ENCODE measurements at places on chromosomes 5 and 9. TPM values are rescaled to one million over a fixed set of nuclear protein-coding genes. Genes with fewer than 3 reads are reported as not detected.

The ZNG1E gene
- 51.8 TPM for total RNA-seq

The TRPM3 gene
- total RNA-seq = under 0.01 TPM

The GPR151 gene
- not detected for total RNA-seq

The ZDHHC21 gene
- total RNA-seq = 5.8 TPM

The PCDHGA5 gene
- 2.8 TPM for total RNA-seq

The SPAG8 gene
- 1.5 TPM for total RNA-seq

The LAMC3 gene
- total RNA-seq = 0.33 TPM

The CCL27 gene
- 0.15 TPM for total RNA-seq

The FLT4 gene
- 0.15 TPM for total RNA-seq

The GCNT4 gene
- 2.3 TPM for total RNA-seq

The ACSL6 gene
- total RNA-seq = not detected

The IFNA21 gene
- not detected for total RNA-seq

The PIK3R1 gene
- total RNA-seq = 27.2 TPM

The CKMT2 gene
- 11.2 TPM for total RNA-seq

The SLC36A3 gene
- not detected for total RNA-seq

The GNPDA1 gene
- total RNA-seq = 172 TPM

The RGP1 gene
- total RNA-seq = 17.2 TPM

The NSA2 gene
- total RNA-seq = 125 TPM

The OR1J2 gene
- not detected for total RNA-seq

The IFNK gene
- total RNA-seq = not detected

The ZNF883 gene
- 7.9 TPM for total RNA-seq

The LCN2 gene
- not detected for total RNA-seq

The ATP10B gene
- total RNA-seq = not detected

The PFN3 gene
- not detected for total RNA-seq

All from smooth muscle cell of trachea (primary cell).